AG10803 (cell line): ENCODE measurements at places on chromosomes 3 and 15.
A peak's percentile ranks its signal among the peaks of the same experiment; 100 is the strongest.

DNA sequence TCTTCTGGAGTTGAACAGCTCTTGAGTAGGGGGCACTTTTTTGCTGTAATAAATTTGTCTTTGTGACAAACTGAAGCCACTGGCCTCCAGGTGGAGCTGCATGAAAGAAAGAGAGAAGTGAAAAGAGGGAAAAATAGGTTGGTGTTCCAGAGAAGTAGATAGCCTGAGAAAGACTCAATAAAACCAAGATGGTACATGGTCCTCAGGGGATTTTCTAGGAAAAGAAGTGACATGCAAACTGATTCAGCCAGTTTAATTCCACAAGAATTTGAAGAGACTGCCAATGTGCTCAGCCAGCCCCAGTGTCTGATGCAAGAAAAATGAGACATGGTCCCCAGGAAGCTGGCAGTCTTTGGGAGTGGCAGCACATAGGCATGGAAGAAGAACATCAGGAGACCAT lies 152.7 kb downstream of the CD47 start:
- peak; percentile 89 for DNase-seq

DNA sequence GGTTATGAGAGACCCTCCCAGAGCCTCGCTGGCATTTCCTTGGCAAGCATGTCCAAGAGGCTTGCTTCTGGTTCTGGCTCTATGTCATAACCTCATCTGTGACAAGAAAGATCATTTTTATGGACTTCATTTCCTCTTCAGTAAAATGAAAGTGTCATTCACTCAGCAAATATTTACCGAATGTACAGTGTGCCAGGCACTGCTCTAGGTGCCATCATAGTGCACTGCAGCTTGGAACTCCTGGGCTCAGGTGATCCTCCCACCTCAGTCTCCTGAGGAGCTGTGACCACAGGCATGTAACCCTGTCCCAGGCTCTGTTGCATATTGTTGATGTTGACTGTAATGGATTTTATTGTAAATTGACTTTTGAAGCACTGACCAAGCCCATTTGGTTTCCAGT lies 18.7 kb upstream of the ITPKA start:
- no peak for DNase-seq

- no peak for DNase-seq
These were observed 54.1 kb downstream of the DCAF1 start for GRCh38 chr3:51445544-51446280.

DNA sequence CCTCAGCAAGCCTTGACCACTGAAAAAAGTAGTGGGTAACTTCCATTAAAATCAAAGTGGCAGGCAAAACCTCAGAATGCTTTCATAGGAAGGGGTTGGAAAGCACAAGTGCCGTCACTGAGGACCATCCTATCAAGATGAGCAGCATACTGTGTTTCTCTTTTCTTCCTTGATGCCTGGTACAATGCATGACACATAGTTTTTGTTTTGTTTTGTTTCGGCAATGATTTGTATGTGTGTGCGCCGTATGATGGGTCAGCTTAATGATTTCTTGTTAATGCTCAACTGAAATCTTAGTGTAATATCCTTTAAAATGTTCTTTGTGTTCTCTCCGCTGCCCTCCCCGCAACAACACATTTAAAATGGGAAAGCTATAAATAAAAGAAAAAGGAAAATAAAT lies 476.4 kb upstream of the KCNMB2 start:
- peak; percentile 52 for DNase-seq

GRCh38 chr15:94033014-94033682 lies 198.2 kb upstream of the MCTP2 start:
- no peak for DNase-seq

- peak; percentile 25 for DNase-seq
These were observed 167.9 kb downstream of the DCLK3 start for GRCh38 chr3:36596419-36596818.

DNA sequence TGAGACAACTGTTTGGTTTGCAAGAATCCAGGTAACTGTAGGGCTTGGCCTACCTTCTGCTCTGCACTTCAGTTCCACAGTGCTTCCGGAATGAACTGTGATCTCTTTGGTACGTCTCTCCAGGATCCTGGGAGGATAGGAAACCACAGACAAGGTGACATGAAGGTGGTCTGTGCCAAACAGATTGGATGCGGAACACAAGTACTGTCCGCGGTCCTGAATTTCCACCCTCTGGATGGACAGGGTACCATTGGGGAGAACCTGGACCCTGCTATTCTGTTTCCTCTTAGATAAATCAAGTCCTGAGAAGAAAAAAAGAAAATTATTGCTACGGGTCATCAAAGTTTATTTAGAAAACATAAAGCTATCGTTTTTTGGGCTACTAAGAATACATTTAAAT lies 17.3 kb downstream of the IGSF10 start:
- DNase-seq, result no peak

GRCh38 chr15:97947465-97948260 lies 12.8 kb upstream of the ARRDC4 start:
- DNase-seq, result no peak

GRCh38 chr3:15428539-15428938 lies 1.1 kb downstream of the EAF1 start:
- DNase-seq, result peak; percentile 74

GRCh38 chr3:52774066-52774713 lies 3.2 kb upstream of the ITIH1 start:
- DNase-seq, result no peak

GRCh38 chr3:146493761-146494160 lies 24.4 kb upstream of the PLSCR2 start:
- DNase-seq, result no peak

GRCh38 chr15:84681831-84682230 lies 23.8 kb upstream of the NMB start:
- no peak for DNase-seq

GRCh38 chr15:64232400-64232799 lies 69.6 kb upstream of the PPIB start:
- DNase-seq, result peak; percentile 62

GRCh38 chr3:106288781-106289180 lies 420.0 kb upstream of the CBLB start:
- DNase-seq, result no peak

DNA sequence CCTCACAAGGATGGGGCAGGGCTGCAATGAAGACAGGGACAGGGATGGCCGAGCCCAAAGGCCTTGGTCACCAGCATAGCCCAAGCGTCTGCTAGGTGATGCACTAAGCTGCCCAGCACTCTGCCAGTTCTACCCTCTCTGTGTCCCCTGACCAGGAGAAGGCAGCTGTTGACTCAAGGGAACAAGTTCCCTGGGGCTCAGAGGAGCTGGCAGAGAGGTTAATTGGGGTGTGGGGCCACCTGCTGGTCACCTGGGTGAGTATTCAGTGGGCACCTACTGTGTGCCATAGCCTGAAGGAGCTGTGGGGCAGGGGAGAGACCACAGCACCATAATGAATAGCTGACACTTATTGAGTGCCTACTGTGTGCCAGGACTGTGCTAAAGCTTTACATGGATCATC lies 22.0 kb upstream of the DOCK3 start:
- DNase-seq, result no peak

GRCh38 chr3:85589145-85589544 lies 630.4 kb downstream of the CADM2 start:
- peak; percentile 22 for DNase-seq

DNA sequence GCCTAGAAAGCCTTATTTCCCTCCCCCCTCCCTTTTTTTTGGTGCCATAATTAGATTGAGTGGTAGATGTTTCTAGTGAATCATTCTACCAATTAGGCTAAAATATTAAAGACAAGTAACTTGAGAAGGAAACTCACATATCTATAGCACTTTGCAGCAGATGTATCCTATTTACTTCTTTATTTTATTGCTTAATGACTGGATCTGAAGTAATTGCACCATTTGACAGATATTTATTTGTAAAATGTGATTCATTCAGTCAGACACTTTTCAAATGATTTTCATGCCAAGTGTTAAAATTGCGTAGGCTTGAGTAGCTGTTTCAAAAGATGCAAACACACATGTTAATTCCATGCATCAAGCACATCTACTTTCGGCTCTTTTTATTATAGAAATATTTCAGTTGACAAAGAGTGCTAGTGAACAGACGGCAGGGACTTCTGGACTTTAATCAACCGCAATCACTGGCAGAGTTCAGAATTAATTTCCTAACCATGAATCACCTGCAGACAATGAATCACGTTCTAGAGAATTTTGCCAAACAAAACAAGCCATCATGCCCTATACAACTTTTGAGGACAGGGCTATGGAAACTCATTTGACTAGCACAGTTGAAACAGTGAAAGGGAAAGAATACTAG lies 636.8 kb downstream of the MECOM start:
- peak; percentile 86 for DNase-seq

GRCh38 chr3:44013967-44014366 lies 227.7 kb upstream of the TOPAZ1 start:
- no peak for DNase-seq

GRCh38 chr15:42921342-42921731 lies 759 bp upstream of the TTBK2 start:
- peak; percentile 17 for DNase-seq

- DNase-seq, result no peak
These were observed 14.3 kb downstream of the TLE3 start for GRCh38 chr15:70083418-70083817.

- DNase-seq, result no peak
These were observed 169.7 kb downstream of the ANXA2 start for GRCh38 chr15:60228101-60228500.

DNA sequence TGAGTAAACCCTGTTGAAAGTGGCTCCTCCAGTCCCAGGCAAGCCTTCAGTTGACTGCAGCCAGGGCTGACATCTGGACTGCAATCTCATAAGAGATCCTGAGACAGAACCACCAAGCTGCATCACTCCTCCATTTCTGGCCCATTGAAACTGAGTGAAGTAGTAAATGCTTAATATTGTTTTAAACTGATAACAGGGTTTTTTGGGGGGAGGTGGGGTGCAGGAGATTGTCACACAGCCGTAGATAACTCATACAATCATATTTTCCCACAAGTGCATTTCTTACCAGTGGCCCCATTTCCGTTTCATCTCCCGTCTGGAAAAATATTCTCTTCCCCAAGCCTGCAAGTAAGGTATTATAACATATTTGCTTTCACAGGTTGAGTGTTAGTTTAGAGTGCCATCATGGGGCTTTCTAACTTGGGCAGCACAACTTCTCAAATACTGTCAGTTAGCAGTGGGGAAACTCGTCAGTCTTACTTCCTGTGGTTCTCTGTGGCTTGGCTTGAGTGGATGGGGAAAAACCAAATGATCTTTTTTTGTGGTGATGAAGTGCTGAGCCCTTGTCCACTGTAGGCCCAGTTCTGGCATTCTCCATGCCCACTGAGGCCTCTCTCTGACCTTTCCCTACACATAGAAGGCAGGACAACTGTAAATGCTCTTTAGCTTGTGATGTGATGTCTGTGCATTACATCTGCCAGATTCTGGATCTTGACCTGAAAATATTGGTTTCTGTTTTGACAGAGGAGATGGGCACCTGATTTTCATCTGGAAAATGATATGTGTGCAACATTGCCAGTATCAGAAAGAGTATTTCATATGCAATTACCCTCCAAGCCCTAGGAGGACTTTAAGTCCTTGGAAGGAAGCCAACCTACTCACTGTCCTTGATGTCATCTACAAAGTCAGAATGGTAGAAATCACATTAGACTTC lies 90.1 kb upstream of the BHLHE40 start:
- DNase-seq, result peak; percentile 8

- no peak for DNase-seq
These were observed 58.8 kb upstream of the MELTF start for GRCh38 chr3:197088370-197088769.

- no peak for DNase-seq
These were observed 313.4 kb upstream of the SATB1 start for GRCh38 chr3:18738393-18739098.

GRCh38 chr3:48926425-48927392 lies 8.1 kb downstream of the ARIH2 start:
- DNase-seq, result peak; percentile 17

- no peak for DNase-seq
These were observed 3.0 kb downstream of the FAM219B start for GRCh38 chr15:74903676-74904075.

- DNase-seq, result no peak
These were observed 585.9 kb downstream of the OTOL1 start for GRCh38 chr3:162082516-162082915.

- DNase-seq, result peak; percentile 23
These were observed 226.4 kb downstream of the SCAPER start for GRCh38 chr15:76678766-76679165.

- DNase-seq, result peak; percentile 17
These were observed 279.5 kb upstream of the NECTIN3 start for GRCh38 chr3:110791995-110792686.

DNA sequence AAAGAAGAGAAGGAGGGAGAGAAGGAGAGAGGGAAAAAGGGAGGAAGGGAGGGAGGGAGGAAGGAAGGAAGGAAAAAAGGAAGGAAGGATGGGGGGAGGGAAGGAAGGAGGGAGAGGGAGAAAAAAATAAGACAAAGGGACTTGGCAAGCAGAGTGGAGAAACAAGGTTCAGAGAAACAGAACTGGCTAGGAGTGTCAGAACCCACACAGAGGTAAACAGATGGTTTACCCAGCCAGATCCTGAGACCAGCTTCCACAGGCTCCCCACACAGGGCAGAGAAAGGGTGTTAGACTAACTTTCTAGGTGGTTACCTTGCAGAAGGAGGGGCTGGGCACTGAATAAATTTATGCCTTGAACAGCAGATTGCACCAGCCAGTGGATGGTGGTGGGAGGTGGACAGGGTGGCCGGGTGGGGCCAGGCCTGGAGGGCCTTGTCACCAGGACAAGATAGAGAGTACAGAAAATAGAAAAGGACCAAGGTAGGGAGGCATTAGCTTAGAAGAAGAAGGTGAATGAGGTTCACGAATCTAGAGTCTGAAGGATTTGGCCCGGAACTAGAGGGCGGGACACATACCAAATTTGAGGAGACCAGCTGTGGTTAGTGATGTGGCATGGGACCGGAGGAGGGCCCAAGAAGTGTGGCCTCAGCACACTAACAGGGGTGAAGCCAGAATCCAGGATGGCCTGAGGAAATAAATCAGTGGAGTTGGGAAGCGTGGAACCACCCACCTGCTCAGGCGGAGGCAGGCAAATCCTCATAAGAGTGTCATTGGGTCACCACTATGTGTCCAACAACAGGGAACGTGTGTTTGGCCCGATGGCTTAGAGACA lies 1.2 kb upstream of the TM4SF1 start:
- DNase-seq, result no peak

DNA sequence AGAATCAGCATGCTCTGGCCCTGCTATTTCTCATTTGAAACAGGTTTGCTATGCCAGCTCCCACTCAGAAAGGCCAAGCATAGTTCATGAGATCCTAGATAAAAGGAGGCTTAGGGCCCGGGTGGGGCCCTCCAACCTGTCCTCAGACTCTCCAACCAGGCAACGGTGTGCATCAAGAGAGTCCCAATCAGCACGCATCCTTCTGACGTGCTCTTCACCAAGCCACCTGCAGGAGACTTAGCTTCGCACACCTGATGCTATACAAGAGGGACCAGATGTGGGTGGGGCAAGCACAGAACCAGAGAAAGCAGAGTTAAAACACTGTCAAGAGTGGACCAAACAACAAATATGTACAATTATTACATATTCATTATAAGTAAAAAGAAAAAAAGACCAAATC lies 17.3 kb downstream of the STIMATE start:
- no peak for DNase-seq
